ENCODE measurements at places on chromosomes 5 and 9.

DNA sequence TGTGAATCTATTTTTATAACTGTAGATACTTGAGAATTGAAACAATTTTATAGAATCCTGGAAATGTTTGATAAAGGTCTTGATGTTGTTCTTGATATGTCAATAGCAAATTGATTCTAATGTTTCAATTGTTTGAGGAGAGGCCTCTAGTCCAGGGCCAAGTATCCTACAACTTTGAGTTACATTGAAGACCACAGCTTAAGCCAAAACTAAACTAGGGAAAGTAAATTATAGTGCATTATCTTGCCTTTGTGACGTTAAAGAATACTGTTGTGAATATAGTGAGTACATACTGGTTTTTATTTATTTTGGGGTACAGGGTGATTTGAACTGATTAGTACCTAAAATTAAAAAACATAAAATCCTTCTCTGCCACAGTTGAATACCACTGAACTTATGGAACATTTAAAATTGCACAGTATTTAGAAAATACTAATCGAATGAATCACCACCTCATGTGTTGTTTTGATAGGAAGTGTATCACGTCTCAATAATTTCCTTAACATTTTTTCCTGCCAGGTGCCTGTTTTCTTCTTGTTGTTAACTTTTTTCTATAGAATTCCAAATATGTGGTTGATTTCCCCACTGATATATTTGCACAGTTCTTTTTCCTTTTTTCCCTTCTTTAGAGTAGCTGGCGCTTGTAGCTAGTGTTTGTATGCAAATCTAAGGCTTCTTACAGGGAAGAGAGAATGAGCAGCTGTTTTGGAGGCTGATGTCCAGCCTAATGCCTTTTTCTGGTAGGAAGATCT is 12.5 kb downstream of the ARHGEF28 start:
- DNase-seq, result no peak

- DNase-seq, result no peak
Observed at GRCh38 chr9:6272229-6272598, 56.0 kb upstream of the TPD52L3 start.

DNA sequence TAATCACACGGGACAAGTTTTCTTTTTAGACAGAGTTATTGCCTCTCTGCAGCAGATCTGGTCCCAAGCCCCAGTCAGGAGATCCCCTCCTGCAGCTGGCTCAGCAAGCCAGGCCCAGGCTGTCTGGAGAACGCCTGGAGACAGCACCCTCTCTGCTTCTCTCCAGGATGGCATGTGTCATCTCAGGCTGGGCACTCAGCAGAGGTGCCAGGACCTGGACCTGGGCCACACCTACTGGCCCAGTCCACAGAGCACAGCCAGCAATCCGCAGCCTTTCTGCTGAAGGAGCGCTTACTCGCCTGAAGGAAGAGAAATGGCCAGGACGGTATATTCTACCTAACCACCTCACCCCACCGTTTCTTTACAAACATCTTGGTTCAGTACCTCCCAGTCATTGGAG is 4.7 kb upstream of the TBC1D9B start:
- no peak for DNase-seq

DNA sequence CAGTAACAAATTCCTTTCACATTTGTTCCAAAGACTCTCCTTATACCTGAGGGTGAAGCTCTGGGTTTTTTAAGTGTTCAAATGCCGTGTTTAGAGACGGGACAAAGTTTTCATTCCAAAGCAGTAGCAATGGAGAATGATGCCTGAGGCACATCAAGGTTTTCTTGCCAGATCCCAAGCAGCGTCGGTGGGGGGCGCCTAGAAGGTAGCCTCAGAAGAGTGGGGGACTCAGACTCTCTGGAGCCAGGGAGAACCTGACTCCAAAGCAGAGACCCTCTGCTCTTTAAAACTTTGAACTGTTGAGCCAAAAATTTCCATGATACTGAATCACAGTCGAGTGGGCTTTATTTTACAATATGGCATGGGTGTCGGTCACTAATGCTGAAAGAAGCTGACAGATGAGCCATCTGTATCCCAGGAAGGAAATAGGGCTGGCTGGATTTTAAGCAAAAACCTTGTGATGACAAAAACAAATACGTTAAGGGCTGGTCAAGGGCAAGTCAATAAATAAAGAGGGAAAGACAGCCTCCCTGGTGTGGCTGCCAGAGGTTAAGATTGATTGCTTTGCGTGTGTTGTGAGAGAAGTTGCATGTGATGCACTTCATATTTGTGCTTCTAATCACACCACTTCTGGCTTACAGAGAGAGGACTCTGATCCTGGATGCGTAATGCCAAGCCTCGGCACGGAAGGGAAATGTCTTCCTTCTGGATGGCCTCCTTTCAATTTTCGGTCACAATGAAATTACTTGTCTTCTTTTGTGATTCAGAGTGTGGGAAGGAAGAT is 161.1 kb upstream of the EFNA5 start:
- DNase-seq, result no peak

Data from Calu3 (cell line).